Hepatocyte (in vitro differentiated cells): ENCODE measurements at places on chromosomes 1 and 21. TPM values are rescaled to one million over a fixed set of nuclear protein-coding genes. Genes with fewer than 3 reads are reported as not detected.

- no peaks in the 10 kb centered on the region for H3K27me3 ChIP-seq
- no peaks in the 10 kb centered on the region for H3K4me1 ChIP-seq
- DNase-seq: peak; percentile 62
These were observed 8.1 kb upstream of the XPR1 start for GRCh38 chr1:180623579-180624347.

DNA sequence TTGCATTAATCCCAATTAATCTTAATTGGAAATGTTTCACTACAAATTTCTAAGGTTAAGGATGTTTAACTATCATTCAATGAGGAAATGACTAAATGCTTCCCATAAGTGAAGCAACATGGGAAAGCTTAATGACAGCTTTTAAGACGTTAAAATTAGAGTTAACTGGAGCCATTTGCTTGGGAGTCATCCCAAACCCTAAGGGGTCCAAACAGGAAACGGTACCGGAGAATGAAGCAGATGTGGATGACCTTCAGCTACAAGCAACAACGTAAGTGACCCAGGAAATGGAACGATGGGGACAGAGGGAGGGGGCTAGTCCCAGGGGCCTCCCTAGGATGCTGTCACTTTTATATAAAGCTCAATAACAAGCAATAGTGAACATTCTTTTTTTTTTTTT, 62.2 kb downstream of the CAPZB start:
- no peaks in the 10 kb centered on the region for H3K36me3 ChIP-seq
- H3K4me1 ChIP-seq: peaks cover 39% of the 10 kb centered on the region
- H3K4me3 ChIP-seq: no peak overlapping the region
- no peaks in the 10 kb centered on the region for H3K27me3 ChIP-seq
- peak overlapping the region; percentile 21 for H3K27ac ChIP-seq

DNA sequence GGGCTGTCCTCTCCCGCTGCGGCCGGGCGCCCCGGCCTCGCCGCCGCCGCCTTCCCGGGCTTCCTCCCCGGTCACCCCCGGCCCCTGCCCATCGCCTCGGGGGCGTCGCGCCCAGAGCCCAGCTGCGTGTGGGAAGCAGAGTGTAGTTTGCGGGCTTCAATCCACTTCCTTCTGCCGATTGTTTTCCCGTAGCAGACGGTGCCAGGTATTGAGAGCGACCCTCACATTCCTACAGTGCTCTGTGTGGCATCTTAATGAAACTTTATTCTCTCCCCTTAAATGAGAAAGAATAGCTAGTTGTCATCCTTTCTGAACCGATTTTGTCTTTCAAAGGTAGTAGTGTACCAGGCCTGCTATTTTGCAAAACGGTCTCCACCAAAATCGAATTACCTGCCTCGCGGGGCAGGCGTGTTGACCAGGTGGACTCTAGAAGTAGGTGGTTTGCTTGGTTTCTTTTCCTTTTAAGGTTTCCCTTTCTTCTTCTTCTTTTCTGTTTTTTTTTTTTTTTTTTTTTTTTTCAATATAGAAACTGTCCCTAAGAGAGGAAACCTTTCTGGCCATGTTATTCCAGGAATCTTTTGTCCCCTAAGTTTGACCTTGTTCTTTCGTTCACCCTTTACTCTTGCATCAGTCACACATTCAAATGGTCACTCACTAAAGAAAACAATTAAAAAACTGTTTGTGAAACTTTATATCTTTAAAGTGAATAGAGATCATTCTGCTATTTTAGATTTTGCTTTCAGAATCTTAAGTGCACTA, 881 bp downstream of the USP25 start:
- H3K27me3 ChIP-seq: no peaks in the 10 kb centered on the region
- H3K4me1 ChIP-seq: peaks cover 16% of the 10 kb centered on the region
- H3K36me3 ChIP-seq: no peaks in the 10 kb centered on the region
- peak overlapping the region; percentile 94 for H3K27ac ChIP-seq
- DNase-seq: peak; percentile 12

DNA sequence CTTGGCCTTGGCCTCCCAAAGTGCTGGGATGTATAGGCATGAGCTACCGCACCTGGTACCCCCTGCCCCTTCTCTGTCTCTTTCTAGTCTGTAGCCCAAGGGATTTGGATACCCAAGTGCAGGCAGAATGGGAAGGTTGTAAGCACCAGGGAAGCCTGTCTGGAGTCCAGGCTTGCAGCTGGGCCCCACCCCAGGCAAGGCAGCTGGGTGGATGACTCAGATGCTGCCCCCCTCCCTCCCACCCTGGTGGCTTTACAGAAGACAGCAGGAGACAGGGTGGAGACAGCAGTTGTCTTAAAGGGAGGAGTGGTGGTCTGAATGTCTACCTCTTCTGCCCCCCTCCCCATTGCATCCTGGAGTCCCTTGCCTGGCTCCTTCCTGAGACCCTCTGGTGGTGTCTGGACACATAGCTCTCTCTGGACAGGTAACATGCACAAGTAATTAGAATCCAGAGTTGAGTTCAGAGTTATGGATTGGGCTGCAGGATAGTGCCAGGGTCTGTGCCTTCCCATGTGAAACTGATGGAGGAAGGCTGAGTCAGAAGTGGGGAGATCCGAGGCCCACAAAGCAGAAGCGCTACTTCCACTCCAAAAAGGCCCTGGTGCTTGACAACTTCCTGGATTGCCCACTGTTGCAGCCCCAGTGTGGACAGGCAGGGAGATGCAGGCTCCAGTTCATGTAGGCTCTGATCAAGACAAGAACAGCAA, 5.1 kb downstream of the LMNA start:
- H3K27me3 ChIP-seq: no peaks in the 10 kb centered on the region
- no peaks in the 10 kb centered on the region for H3K36me3 ChIP-seq
- peak overlapping the region; percentile 88 for H3K27ac ChIP-seq
- peak; percentile 75 for DNase-seq

DNA sequence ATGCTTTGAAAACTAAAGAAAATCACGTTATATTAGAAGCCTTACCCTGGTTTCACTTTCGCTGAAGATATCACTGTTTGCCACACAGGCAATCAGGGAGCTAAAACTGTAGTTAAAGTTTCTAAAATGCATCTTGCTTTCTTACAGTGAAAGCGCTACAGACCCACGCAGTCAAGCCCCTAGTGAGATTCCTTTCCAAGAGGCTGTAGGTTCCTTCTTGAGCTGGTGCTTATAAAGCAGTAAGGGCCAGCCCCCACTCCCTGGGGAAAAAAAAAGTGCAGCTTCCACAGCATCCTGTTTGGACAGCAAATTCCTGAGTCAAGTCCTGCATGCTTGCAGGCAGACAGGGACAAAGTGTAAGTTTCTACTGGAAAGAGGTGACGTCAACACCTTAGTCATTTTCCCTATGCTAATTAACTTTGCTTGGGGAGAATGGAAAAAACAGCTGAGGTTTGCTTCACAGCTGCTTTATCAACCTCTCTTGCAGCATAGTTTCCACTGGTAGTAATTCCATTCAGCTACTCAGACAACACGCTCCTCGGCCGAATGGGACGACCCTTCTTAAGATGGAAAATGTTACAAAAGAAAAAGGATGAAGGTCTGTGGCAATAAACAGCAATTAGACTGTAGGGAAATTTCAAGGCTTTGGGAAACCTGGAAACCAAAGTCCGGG, 14.7 kb upstream of the KCNE1 start:
- H3K27me3 ChIP-seq: no peaks in the 10 kb centered on the region
- H3K27ac ChIP-seq: peak overlapping the region; percentile 96
- H3K4me1 ChIP-seq: peaks cover 39% of the 10 kb centered on the region
- no peaks in the 10 kb centered on the region for H3K36me3 ChIP-seq

GRCh38 chr1:99771513-99771918, 5.1 kb upstream of the FRRS1 start:
- H3K4me3 ChIP-seq: no peak overlapping the region
- H3K27me3 ChIP-seq: no peaks in the 10 kb centered on the region
- no peaks in the 10 kb centered on the region for H3K36me3 ChIP-seq
- no peak overlapping the region for H3K27ac ChIP-seq
- peaks cover 4% of the 10 kb centered on the region for H3K4me1 ChIP-seq

GRCh38 chr1:12709091-12709491, 6.8 kb upstream of the AADACL3 start:
- no peaks in the 10 kb centered on the region for H3K27me3 ChIP-seq
- H3K27ac ChIP-seq: peak overlapping the region; percentile 89
- no peak overlapping the region for H3K4me3 ChIP-seq
- H3K36me3 ChIP-seq: no peaks in the 10 kb centered on the region

DNA sequence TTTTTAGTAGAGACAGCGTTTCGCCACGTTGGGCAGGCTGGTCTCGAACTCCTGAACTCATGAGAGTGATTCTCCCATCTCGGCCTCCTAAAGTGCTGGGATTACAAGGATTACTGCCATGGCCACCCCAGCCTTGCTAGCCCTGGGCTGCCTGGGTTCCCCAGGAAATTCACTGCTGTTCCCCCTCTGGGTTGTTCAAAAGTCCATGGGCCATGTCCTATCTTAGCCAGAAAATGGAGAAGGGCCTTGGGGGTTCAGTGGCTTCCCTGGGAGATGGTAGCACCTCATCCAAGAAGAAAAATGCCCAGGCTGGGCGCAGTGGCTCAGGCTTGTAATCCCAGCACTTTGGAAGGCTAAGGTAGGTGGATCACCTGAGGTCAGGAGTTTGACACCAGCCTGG, 20.9 kb downstream of the SLC26A9 start:
- no peaks in the 10 kb centered on the region for H3K36me3 ChIP-seq
- no peaks in the 10 kb centered on the region for H3K4me1 ChIP-seq
- H3K27ac ChIP-seq: no peak overlapping the region
- H3K27me3 ChIP-seq: no peaks in the 10 kb centered on the region

DNA sequence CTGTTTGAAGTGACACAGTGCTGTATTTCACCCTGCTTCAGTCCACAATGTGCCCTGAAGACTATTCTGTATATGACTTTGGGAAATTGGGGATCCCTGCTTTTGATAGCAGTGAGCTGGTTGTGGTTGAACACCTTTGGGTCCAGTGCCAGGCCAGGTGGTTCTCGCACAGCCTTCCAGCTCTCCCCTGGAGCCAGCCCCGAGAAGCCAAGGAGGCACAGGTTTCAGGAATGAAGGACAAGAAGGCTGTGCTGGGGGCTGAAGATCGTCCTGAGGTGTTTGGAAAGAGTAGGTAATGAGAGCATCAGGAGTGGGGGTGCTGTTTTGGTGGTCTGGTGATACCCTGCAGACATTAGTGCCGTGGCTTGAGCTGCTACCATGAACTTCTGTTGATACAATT, 131.4 kb upstream of the COL6A1 start:
- DNase-seq: no peak
- H3K4me3 ChIP-seq: no peak overlapping the region

DNA sequence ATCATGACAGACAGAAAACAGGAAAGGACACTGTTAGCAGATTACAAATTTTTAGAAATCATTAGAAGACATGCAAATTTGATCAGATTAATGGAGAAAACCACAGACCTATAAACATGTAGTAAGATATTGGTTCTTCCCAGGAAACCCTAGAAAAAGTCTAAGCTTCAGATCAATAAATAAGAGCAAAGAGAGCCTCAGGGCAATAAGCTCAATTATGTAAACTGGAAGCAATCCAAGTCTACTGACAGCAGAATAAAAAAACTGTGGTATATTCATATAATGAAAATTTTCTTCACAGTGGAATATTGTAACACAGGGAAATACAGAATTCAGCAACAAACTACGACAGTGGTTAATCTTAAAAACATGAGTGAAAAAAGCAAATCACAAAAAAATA, 36.3 kb downstream of the NRDC start:
- H3K4me3 ChIP-seq: no peak overlapping the region
- H3K36me3 ChIP-seq: no peaks in the 10 kb centered on the region
- DNase-seq: no peak
- no peaks in the 10 kb centered on the region for H3K27me3 ChIP-seq
- no peak overlapping the region for H3K27ac ChIP-seq
- H3K4me1 ChIP-seq: no peaks in the 10 kb centered on the region

GRCh38 chr21:36654324-36654723, 44.6 kb upstream of the SIM2 start:
- no peak overlapping the region for H3K27ac ChIP-seq
- H3K4me1 ChIP-seq: no peaks in the 10 kb centered on the region
- H3K4me3 ChIP-seq: no peak overlapping the region
- H3K36me3 ChIP-seq: no peaks in the 10 kb centered on the region
- no peaks in the 10 kb centered on the region for H3K27me3 ChIP-seq
- DNase-seq: no peak

- H3K27me3 ChIP-seq: no peaks in the 10 kb centered on the region
- H3K4me1 ChIP-seq: no peaks in the 10 kb centered on the region
- H3K27ac ChIP-seq: no peak overlapping the region
- no peaks in the 10 kb centered on the region for H3K36me3 ChIP-seq
- no peak for DNase-seq
These were observed 530.8 kb upstream of the BEND5 start for GRCh38 chr1:49307457-49307856.

GRCh38 chr1:46067652-46068051, 64.8 kb downstream of the PIK3R3 start:
- H3K4me1 ChIP-seq: peaks cover 6% of the 10 kb centered on the region
- H3K27ac ChIP-seq: no peak overlapping the region
- DNase-seq: no peak
- no peaks in the 10 kb centered on the region for H3K27me3 ChIP-seq
- no peaks in the 10 kb centered on the region for H3K36me3 ChIP-seq
- no peak overlapping the region for H3K4me3 ChIP-seq

DNA sequence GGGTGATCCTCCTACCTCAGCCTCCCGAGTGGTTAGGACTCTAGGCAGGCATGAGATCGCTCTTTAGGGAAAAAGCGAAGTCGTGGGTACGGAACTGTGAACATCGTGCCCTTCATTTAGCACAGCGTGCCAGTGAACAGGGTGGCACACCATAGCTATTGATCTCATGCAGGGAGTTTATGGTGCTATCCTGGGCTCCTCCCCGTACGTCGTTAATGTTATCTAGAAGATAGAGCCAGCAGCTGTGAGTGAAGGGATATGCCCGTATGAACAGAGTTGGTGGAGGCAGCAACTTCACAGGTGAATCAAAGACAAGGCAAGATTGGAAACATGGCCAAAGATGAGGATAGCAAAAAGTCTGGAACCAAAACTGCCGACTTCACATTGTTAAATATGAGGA, 11.2 kb downstream of the CLCN6 start:
- DNase-seq: no peak
- no peaks in the 10 kb centered on the region for H3K27me3 ChIP-seq
- no peak overlapping the region for H3K4me3 ChIP-seq
- peaks cover 10% of the 10 kb centered on the region for H3K4me1 ChIP-seq

GRCh38 chr1:178477841-178478240, 18.9 kb downstream of the CLEC20A start:
- DNase-seq: no peak
- no peak overlapping the region for H3K4me3 ChIP-seq
- no peaks in the 10 kb centered on the region for H3K4me1 ChIP-seq
- H3K27ac ChIP-seq: no peak overlapping the region
- no peaks in the 10 kb centered on the region for H3K27me3 ChIP-seq
- H3K36me3 ChIP-seq: no peaks in the 10 kb centered on the region

DNA sequence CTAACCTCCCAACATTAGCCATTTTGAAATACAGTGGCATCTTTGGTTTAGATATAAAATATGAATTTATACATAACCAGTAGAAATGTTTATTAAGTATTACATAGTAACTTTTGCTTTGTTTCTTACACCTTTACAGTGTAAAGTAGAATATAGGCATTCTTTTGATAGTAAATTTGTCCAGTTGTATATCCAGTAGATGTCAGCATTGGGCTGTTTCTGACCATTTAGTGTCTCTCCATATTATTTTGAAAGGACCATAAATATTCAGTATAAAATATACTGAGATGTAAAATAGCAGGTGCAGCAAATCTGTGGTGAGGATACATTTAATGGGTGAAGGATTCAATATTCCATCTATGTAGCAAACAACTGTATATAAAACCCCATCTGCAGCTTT, 115.8 kb upstream of the ZRANB2 start:
- H3K27ac ChIP-seq: no peak overlapping the region
- H3K4me3 ChIP-seq: no peak overlapping the region
- H3K4me1 ChIP-seq: no peaks in the 10 kb centered on the region
- H3K27me3 ChIP-seq: no peaks in the 10 kb centered on the region

The KIF21B gene
- total RNA-seq: 0.60 and 1.3 TPM in 2 replicates

The PLEKHA6 gene
- total RNA-seq: 14.3 and 31.5 TPM in 2 replicates

The TNFAIP8L2 gene
- 0.64 TPM in 1 of 2 replicates, not detected in the other for total RNA-seq

The HES2 gene
- total RNA-seq: 0.27 and 0.44 TPM in 2 replicates

The ACAP3 gene
- total RNA-seq: 50.9 and 56.0 TPM in 2 replicates

The SPAG17 gene
- 0.64 and 1.7 TPM in 2 replicates for total RNA-seq

The GPA33 gene
- total RNA-seq: 5.8 and 7.2 TPM in 2 replicates
